Esophagus (tissue), 2 donors: ENCODE measurements at places on chromosomes 11 and 22. TPM values are rescaled to one million over a fixed set of nuclear protein-coding genes. Genes with fewer than 3 reads are reported as not detected.

Gene NOL12
- polyA plus RNA-seq = 43.3 TPM

Gene PANX2
- 2.1 TPM for polyA plus RNA-seq

Gene NXPE4
- not detected for polyA plus RNA-seq

Gene PRR33
- polyA plus RNA-seq = 0.02 TPM

Gene OTOG
- polyA plus RNA-seq = not detected

Gene CCDC116
- 0.61 TPM for polyA plus RNA-seq

Gene DYNC2H1
- polyA plus RNA-seq = 6.0 TPM

Gene NAALAD2
- 0.59 TPM for polyA plus RNA-seq

Gene KLHL35
- 0.24 TPM for polyA plus RNA-seq

Gene NPAS4
- polyA plus RNA-seq = 0.31 TPM

Gene HBB
- polyA plus RNA-seq = 0.41 TPM

Gene ART1
- polyA plus RNA-seq = not detected
